ENCODE measurements at places on chromosomes 16 and 17. TPM values are rescaled to one million over a fixed set of nuclear protein-coding genes. Genes with fewer than 3 reads are reported as not detected.

CFAP52 gene
- 0.41 TPM for total RNA-seq

DNA sequence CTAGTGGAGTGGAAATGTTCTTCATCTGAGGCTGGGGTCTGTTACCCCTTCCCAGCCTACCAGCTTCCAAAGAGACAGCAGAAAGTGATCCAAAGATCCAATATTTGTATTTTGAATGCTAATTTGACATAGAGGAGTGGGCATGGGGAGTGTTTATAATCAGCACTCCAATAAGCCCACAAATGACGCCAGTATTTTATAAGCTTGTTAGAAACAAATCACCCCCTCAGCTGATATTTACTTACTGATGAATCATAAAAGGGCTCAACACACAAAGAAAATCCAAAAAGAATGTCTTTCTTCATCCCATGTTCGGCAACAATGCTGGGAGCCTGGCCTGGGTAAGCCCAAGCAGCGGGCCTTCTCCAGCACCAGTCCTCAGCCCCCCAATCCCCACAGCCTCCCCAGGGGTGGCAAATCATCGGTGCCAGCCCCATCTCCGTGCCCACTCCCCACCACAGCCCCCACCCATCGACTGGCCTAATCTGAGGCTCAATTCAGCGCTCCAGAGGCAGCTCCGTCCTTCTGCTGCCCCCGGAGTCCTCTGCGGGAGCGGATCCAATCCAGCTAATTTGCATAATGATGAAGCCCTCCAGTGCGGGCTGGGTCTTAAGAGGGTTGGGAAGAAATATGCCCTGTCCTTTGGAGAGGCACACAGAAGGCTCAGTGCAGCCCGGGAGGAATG lies 169.5 kb downstream of the C16orf78 start:
- no peak for DNase-seq

GRCh38 chr17:81063106-81064093 lies 28.4 kb downstream of the BAIAP2 start:
- DNase-seq: no peak

SLC38A8 gene
- not detected for total RNA-seq

GRCh38 chr16:57752581-57753447 lies 17.2 kb downstream of the KATNB1 start:
- no peak for DNase-seq

GRCh38 chr16:71807905-71808592 lies 585 bp downstream of the AP1G1 start:
- peak; percentile 29 for DNase-seq

GRCh38 chr16:69701452-69701851 lies 24.9 kb downstream of the NQO1 start:
- no peak for DNase-seq

GRCh38 chr16:30888856-30889499 lies 4.9 kb downstream of the BCL7C start:
- no peak for DNase-seq

DNA sequence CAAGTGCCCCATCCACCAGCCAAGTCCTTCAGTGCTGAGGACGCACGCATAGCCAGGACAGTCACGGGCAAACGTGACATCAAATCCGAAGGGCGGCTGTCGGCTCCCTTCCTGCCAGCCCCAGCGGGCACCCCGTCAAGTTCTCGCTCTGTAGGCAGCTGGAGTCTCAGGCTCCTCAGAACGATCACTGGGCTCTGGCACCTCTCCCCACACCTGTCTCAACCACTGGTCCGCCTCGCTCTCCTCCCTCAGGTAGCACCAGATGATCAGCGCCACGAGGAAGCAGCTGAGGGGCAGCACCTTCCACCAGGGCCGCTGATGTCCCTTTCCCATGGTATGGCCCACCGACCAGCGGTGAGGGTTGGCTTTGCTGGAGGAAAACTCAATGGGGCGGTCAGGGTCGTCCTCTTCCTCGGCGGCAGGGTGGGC lies 422 bp downstream of the UQCC4 start:
- no peak for DNase-seq

GRCh38 chr17:47801176-47801765 lies 20.3 kb downstream of the OSBPL7 start:
- DNase-seq: no peak

DNA sequence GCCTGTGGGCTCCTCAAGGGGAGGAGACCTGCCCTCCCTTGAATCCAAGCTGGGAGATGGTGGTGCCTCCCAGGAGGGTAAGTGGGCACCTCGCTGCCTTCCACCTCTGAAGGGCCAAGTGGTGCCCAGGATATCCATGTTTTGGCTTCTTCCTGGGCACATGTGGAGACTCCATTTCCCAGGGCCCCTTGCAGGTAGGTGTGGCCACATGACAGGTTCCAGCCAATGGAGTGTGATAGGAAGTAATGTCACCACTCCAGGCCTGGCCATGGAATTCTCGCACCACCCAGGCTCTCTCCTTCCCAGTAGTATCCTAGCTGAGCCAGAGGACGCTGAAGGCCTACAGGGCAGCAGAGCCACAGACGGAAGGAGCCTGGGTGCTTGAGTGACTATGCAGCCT lies 17.6 kb upstream of the PEMT start:
- DNase-seq: no peak

GRCh38 chr16:5704271-5704670 lies 606.7 kb upstream of the EEF2KMT start:
- DNase-seq: no peak

JUP gene
- 33.8 TPM for total RNA-seq

GRCh38 chr16:14497245-14498082 lies 132.6 kb downstream of the PARN start:
- DNase-seq: no peak

DNA sequence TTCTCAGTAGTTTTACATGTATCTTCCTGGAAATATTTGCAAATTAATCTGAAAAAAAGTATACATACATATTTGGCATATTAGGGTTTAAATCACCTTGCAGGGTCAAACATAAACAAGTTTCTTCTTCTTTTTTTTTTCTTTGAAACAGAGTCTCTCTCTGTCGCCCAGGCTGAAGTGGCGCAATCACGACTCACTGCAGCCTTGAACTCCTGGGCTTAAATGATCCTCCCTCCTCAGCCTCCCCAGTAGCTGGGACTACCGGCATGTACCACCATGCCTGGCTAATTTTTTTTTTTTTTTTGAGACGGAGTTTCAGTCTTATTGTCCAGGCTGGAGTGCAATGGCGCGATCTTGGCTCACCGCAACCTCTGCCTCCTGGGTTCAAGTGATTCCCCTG lies 12.6 kb upstream of the FUS start:
- DNase-seq: no peak

CTRL gene
- 2.0 TPM for total RNA-seq

CUEDC1 gene
- total RNA-seq: 6.5 TPM

HCRT gene
- total RNA-seq: 0.41 TPM

DNA sequence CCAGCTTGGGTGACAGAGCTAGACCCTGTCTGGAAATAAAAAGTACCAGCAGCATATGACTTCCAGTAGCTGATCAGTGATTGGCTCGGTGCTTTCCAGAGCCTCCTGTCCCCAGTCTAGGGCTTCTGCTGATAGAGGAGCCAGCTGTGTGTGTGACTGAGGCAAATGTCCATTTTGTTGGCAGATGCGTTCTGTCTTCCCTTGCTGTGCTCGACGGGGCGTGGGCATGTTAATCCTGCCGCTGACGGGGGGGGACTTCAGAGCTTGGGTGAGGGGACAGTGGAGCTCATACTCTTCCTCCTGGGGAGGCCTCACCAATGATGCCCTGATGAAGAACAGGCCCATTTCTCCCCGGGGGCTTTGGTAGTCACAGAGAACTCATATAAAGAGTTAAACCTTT lies 14.6 kb downstream of the KCTD2 start:
- DNase-seq: no peak

DNA sequence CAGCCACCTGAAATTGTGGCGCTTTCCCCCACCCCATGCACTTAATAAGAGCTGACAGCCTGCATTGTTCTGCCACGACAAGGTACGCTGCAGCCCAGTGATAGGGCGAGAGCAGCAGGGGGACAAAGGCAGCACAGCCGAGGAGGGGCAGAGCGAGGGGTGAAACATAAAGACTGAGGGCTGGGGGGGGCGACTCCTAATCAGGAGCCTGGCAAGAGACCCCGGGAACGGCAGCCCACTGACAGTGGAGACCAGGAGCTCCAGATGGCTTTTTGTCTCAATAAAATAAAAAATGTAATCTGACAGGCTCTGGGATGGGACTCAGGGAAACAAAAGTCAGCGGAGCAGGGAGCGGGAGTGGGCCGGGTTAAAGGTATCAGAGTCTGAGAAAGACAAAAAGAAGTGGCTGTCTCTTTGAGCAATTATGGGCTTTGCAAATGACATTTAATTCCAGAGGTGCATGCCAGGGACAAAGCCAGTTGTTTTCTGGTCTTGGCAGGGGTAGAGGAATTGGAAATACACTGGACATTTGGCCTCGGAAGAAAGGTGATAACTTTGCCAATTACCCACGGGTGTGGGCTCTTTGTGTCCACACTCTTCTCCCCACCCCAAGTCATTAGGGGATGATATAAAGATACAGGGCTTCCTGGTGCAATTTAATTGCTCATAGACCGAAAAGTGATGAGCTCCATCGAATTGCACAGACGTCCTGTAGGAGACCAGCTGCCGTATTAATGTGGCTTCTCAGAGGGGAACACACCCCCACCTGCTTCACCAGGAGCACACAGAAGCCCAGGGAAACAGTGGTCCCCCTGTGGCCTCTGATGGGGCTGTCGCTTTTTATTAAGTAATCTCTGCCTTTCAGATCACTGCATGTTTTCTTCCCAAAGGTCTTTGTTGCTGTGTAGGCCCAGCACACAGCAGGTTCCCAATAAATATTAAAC lies 17.6 kb upstream of the CCDC182 start:
- DNase-seq: no peak

DNA sequence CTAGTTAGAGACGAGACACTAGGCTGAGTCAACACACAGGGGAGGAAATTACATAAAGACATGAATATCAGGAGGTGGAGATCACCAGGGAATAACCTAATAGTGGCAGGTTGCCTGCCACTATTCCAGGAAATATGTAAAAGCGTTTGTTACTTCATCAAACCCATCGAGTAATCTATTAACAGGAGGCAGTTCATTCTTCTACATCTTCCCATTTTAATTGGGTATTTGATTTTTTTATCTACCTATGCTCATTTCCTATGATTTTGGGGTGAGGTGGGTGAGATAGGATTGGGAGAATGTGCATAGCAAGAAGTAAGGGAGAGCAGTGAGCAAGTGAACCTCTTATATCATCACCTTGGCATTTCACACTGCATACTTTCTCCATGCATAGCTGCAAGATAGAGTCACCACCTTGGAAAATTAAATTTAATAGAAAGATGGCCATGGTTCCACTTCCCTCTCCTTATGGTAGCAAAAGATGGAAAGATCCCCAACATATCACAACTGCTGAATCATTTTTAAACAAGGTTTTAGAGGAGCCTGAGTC lies 312.2 kb downstream of the TMEM114 start:
- DNase-seq: no peak

FSCN2 gene
- total RNA-seq: 4.9 TPM
